ENCODE measurements at places on chromosomes 12 and 14.

DNA sequence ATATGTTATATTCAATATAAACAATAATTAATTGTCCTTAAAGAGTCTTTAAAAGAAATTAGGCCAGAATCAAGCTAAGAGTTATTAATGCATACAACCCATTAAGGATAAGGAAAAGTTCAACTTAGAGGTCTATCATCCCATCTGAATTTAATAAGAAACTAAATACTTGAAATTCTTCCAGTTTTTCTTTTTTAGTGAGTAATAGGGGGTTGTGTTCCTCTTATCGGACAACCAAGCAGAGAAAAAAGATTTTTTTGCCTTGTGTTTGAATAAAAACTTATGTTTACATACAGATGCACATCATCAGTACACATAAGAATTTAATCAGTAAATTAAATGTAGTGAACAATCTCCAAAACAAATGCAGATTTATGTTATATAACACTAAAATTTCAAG lies 32.5 kb downstream of the PAWR start:
- DNase-seq: no peak

- DNase-seq: no peak
These were observed 96.2 kb downstream of the CIT start for GRCh38 chr12:119780786-119781434.

GRCh38 chr14:89110110-89110509 lies 285.7 kb downstream of the TTC8 start:
- no peak for DNase-seq

- DNase-seq: no peak
These were observed 110.0 kb downstream of the DYRK2 start for GRCh38 chr12:67758521-67758920.

- DNase-seq: no peak
These were observed 85.5 kb upstream of the HECTD1 start for GRCh38 chr14:31292937-31293616.

DNA sequence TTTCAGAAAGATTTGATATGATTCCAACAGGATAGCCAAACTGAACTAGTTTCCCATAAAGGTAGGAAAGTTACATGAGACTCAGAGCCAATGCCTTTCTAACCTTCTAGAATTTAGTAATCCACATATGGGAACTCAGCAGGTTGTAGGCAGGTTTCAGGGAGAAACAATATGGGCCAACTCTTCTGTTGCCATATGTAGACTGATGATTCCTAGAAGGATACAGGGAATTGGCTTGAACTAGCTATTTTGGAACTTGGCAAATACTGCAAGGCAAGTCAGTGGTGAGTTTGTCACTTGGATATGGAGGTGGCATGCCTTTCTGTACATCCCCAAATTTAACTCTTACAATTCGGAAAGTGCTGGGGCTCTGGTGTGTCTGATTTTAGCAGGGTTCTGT lies 15.5 kb downstream of the SUDS3 start:
- no peak for DNase-seq

DNA sequence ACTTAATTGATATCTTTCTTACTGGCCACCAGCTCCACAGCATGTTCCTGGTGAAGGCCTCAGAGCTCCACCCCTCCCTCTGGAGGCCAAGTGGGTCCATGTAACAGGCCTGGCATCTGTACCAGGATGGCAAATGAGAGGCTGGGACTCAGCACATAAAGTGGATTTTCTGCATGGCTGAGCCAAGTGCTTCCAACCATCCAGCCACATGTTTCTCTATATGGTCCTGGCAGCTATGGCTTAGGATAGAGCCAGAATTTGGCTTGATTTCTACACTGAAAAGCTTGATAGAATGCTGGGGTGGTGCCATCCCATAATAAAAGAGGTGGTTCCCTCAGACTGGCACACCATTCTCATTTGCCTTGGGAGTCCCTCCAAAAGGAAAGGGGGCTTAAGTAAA lies 94.1 kb downstream of the PAX9 start:
- no peak for DNase-seq

Data from esophagus muscularis mucosa (tissue), 4 donors.